ENCODE measurements at places on chromosomes 11 and 22. TPM values are rescaled to one million over a fixed set of nuclear protein-coding genes. Genes with fewer than 3 reads are reported as not detected.

Gene ZP1
- total RNA-seq = 1.9 TPM

Gene ANKRD42
- 12.7 TPM for total RNA-seq

Gene SNX32
- total RNA-seq = 3.4 TPM

Gene ASPHD2
- 1.2 TPM for total RNA-seq

Gene OR52I2
- not detected for total RNA-seq

Gene FOLR2
- total RNA-seq = not detected

Gene RASSF10
- total RNA-seq = not detected

Gene KIF18A
- 0.94 TPM for total RNA-seq

Gene HBG2
- not detected for total RNA-seq

Gene TNNT3
- total RNA-seq = 2.9 TPM

Gene ANO3
- 0.56 TPM for total RNA-seq

Gene MUC6
- not detected for total RNA-seq

Gene GALNT18
- total RNA-seq = 0.78 TPM

Gene DDX10
- 11.6 TPM for total RNA-seq

Gene TTC36
- not detected for total RNA-seq

Gene SYT13
- not detected for total RNA-seq

Gene CDCA5
- 2.6 TPM for total RNA-seq

Gene OTOG
- not detected for total RNA-seq

Gene C11orf86
- total RNA-seq = not detected

Gene PKDREJ
- 0.06 TPM for total RNA-seq

Gene TRPM5
- not detected for total RNA-seq

Gene PARVG
- not detected for total RNA-seq

Gene USP2
- total RNA-seq = not detected

Measured in cardiac ventricle fibroblast (primary cell).